ENCODE measurements at places on chromosomes 2 and 18.

- DNase-seq, result peak; percentile 91
These were observed 867 bp upstream of the TTL start for GRCh38 chr2:112481050-112481527.

- peak; percentile 64 for DNase-seq
These were observed 318.9 kb upstream of the SYT4 start for GRCh38 chr18:43596105-43596712.

- peak; percentile 46 for DNase-seq
These were observed 1.9 kb downstream of the SOS1 start for GRCh38 chr2:39118786-39119499.

DNA sequence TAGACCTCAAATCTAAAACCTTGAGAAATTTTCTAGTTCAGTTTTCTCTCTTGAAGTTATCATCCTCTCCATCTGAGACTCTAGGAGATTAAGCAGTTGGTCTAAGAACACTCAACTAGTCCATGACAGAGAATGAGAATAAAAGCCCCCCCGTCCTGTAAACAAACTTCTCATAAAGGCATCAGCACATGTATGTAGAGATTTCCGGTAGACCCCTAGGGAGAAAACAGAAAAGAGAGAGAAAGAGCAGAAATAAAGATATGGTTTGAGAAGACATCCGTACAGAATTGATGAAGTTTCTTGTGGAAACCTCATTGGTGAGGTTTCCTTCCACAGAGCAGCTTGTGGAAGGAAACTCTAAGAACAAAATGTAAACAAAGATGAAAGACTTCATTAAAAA is 3.2 kb upstream of the GPR155 start:
- DNase-seq, result no peak

DNA sequence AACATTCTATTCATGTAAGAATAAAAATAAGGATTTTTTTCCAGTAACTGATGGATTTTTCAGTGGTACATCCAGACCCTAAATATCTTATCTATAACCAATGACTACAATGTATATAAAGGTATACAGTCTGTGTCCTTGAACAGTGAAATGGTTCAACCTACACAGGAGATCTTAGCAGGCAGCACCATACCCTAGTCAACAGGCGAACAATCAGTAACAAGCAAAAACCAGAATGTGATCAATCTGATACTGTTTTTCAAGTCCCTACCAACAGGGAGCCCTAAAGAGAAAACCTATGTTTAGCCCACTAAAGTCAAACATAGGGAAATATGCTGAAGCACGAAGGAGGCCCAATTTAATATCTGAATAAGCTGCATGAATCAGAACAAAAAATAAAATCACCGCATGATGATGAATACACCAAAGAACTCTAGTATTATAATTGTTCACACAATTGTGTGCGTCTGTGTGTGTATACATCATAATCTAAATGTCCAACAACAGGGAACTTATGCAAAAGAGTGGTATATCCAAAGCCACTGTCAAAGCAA is 26.0 kb downstream of the PTPN2 start:
- DNase-seq, result no peak

DNA sequence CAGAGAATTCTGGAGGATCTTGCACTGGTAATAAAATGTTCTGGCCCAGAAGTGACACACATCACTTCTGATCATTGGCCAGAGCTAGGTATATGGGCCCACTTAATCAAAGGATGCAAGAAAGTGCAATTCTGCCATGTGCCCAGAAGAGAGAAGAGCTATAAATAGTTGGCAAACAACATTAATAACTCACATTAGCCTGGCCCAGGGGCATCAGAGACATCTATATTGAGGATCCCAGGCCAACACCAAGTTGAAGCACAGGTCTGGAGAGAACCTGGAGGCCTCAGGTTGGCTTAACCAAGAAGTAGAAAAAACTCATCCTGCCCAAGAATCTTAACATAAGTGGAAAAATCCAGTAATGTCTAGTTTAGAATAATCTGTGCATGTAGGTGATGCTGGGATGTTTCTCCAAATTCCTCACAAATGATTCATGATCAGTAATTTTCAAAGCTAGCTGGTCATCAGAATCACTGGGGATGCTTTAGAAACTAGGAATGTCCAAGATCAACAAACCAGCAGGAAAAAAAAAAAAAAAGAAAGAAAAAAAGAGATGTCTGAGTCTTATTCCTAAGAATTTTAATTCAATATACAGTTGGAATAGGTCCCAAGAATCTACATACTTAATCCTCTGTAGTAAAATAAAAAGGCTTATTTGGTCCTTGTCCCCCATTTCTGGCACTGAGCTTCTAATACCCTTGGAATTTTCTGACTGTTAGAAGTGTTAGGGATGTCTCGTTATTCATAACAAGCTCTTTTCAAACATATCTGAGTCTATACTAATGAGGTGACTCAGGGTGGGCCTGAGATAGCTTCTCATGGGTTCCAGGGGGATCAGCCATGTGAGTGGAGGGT is 35.0 kb upstream of the EVA1A start:
- no peak for DNase-seq

- no peak for DNase-seq
These were observed 114.7 kb downstream of the SH3RF3 start for GRCh38 chr2:109243526-109244303.

GRCh38 chr2:1156059-1156458 is 205.4 kb downstream of the SNTG2 start:
- DNase-seq, result no peak

DNA sequence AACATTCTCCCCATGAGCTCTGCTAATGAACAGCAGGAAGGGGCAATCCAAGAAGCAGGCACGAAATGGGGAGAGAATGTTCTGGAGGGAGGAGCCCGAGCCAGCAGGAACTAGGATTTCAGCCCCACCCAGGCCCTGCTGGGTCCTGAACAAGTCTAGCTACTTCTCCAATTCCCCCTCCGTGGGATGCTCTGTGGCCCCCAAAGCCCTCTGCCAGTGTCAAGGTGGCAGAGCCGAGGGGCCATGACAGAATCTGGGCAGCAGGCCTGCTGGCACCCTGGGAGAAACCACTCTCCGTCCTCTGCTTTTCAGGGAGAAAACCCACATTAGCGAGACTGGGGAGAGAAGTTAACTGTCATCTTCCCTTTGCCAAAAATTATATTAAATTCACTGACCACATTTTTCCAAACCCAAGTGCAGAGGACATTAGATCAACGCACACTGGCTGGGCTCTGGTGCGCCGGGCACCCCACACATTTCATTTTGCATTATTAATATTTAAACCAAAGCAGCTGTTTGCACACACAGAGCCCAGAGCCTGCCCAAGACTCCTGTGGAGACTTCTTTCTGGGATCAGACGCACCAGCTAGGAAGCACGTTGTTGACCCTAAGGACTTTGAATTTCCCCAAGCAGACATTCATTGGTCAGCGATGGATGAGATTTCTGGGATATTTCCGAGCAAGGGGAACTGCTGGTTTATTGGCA is 80.2 kb upstream of the PKDCC start:
- no peak for DNase-seq

- no peak for DNase-seq
These were observed 144.1 kb downstream of the EVA1A start for GRCh38 chr2:75416420-75417342.

- no peak for DNase-seq
These were observed 57.9 kb upstream of the SPHKAP start for GRCh38 chr2:228239207-228239906.

- DNase-seq, result no peak
These were observed 66.5 kb downstream of the AGAP1 start for GRCh38 chr2:235560345-235560744.

DNA sequence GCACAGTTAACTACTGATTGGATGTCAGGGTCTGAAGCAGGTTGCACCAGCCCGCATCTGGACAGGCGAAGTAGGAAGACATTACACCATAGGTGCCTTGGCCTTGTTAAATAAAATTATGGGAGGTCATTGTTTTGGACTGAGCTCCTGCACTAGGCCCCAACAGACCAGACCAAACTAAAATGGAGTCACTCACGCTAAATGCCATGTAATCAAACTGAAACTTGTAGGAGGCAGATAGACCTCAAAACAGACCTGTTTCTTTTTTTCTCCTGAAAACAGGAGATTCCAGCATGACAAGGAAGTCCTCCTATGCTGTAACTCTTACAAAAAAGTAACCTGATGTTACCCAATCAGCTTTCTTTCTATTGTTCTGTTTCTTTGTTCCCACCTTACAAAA is 15.5 kb upstream of the NFU1 start:
- no peak for DNase-seq

DNA sequence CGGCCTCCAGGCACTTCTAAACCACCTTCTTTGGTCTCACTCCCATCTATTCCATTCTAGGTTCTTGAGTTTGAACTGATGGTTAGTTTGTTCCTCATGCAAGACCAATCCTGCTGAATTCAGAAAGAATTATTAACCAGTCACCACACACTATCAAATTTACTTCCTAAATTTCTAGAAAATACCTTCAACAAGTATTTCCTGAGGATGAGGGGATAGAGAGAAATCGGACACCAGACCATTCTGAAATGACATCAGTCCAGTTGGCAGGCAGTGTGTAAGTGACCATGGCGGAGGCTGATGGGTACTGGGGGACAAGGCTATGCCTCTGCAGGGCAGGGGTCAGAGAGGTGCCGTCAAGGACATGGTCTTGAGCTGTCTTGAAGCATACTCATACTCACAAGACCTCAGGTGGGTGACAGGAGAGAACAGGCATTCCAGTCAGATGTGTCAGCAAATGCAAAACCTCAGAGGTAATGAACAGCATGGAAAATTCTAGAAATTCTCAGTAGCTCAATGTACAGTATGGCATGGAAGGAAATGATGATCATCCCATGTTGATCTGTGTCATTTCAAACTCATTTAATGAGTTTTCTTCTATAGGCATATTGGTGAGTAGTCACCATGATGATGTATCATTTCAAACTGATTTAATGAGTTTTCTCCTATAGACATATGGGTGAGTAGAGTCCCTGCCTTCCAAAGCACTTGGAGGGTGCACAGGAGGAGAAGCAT is 119.6 kb downstream of the DDX1 start:
- no peak for DNase-seq

GRCh38 chr2:140440815-140441214 is 1660.6 kb upstream of the NXPH2 start:
- peak; percentile 81 for DNase-seq

Data from NCI-H82 (cell line).